ELF-1 (cell line): ENCODE measurements at places on chromosomes 2 and 18.

GRCh38 chr2:64179582-64180321 lies 35.5 kb upstream of the PELI1 start:
- DNase-seq: no peak

- no peak for DNase-seq
These were observed 146.2 kb upstream of the MSH6 start for GRCh38 chr2:47636596-47637264.

- no peak for DNase-seq
These were observed 61.2 kb downstream of the DIS3L2 start for GRCh38 chr2:232022718-232023117.

GRCh38 chr2:62740221-62740620 lies 34.7 kb downstream of the EHBP1 start:
- DNase-seq: no peak

- DNase-seq: no peak
These were observed 38.1 kb downstream of the KIAA1328 start for GRCh38 chr18:36867056-36867455.

GRCh38 chr2:225534697-225535096 lies 135.2 kb downstream of the NYAP2 start:
- no peak for DNase-seq
